Dermis microvascular lymphatic vessel endothelial cell (primary cell): ENCODE measurements at places on chromosomes 16 and 17.

DNA sequence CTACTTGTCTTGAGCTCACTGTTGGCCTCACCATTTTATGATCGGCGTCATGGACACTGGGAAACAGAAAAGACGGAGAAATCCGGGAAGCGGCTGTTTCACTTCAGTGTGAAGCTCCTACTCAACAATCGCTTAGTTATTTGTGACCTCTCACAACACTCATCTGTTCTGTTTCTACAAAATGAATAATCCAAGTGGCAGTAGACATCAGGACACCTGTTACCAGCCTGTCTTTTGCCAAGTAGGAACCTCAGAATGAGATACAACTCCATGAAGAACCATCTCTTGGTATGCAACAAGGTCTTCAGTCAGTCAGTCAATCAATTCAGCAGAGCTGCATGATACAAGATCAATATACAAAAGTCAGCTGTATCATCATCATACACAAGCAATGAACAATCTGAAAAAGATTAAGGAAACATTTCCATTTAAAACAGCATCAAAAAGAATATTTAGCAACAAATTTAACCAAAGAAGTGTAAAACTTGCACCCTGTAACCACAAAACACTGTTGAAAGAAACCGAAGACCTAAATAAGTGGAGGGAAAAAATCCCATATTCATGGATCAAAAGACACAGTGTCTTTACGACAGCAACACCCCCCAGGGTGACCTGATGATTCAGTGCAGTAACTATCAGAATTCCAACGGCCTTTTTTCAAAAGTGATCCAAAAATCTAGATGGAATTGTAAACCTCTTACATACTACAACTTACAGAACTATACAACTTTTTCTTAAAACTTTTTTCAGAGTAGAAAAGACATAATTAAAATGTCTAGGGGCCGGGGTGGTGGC, 63.4 kb downstream of the ANKRD11 start:
- DNase-seq = no peak

GRCh38 chr17:80855948-80856862, 135.4 kb upstream of the CHMP6 start:
- peak; percentile 98 for DNase-seq

DNA sequence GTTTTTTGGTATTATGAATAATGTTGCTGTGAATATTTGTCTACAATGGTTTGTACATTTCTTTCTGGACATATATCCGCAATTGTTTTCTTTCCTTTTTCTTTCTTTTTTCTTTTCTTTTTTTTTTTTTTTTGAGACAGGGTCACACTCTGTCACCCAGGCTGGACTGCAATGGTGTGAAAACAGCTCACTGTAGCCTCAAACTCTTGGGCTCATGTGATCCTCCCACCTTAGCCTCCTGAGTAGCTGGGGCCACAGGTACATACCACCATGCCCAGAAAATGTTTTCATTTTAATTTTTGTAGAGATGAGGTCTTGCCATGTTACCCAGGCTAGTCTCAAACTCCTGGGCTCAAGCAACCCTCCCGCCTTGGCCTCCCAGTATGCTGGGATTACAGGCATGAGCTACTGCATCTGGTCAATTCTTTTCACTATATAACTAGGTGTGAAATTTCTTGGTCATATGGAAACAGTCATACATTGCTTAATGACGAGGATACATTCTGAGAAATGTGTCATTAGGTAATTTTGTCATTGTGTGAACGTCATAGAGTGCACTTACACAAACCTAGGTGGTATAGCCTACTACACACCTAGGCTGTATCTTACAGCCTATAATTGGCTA, 15.2 kb downstream of the IL21R start:
- DNase-seq = no peak

DNA sequence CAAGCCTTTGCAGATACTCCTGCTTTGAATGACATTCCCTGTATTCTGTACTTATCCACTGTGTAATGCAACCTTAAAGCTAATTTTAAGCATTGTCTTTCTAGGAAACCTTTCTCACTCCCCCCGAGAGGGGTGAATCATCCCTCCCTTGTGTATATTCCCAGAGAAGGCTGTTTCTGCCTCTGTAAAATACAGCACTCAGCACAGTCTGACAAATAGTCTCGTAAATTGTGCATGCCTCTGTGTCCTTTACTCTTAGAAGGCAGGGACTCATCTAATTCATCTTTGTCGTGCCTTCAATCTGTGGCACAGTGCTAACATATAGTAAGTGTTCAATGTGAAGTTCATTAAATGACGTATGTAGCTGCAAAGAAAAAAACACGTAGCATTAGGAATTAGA, 200.7 kb downstream of the CA10 start:
- DNase-seq = no peak

DNA sequence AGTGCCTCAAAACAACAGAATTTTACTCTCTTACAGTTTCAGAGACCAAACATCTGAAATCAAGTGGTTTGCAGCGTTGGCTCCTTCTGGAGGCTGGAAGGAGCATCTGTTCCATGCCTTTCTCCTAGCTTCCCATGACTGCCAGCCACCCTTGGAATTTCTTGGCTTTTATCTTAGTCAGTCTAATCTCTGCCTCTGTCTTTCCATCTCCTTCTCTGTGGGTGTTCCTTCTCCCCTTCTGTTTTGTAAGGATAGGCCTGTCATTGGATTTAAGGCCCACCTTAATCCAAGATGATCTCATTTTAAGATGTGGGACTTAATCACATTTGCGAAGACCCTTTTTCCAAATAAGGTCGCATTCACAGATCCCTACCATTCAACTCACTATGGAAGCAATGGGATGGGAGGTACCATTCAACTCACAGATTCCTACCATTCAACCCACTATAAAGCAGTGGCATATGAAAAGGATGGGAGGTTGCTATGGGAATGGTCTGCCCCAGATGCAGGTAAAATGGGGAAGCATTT, 321.8 kb downstream of the WWOX start:
- no peak for DNase-seq

GRCh38 chr16:77564791-77565390, 130.1 kb upstream of the ADAMTS18 start:
- peak; percentile 67 for DNase-seq

DNA sequence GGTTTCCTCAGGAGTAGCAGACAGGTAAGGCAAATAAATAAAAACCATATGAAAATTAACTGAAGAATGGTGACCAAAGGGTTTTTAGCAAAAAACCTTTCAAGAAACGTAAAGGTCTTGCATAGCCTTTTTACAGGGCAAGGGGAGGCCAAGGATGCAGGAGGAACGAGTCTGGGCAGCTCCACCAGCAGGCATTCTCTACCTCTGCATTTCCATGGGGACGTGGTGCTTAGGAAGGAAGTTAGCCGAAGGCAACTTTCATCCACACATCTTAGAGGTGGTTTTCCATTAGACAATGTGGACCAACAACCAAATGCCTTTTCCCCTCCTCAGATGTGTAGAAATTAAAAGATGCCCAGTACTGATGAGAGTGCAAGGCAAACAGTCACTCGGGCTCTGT, 20.7 kb downstream of the TOM1L2 start:
- no peak for DNase-seq

GRCh38 chr16:3825103-3825502, 55.4 kb downstream of the CREBBP start:
- peak; percentile 20 for DNase-seq

DNA sequence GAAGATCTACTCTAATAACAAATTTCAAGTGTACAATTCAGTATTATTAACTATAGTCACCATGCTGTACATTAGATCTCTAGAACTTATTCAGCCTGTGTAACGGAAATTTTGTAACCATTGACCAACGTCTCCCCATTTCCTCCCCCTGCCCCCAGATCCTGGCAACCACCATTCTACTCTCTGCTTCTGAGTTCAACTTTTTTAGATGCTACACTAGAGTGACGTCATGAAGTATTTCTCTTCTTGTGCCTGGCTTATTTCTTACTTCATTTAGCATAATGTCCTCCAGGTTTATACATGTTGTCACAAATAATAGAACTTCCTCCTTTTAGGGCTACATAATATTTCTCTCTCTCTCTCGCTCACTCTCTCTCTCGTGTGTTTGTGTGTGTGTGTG, 157.5 kb downstream of the ANKFN1 start:
- DNase-seq = no peak

GRCh38 chr16:6481894-6482293, 850.8 kb upstream of the RBFOX1 start:
- no peak for DNase-seq

DNA sequence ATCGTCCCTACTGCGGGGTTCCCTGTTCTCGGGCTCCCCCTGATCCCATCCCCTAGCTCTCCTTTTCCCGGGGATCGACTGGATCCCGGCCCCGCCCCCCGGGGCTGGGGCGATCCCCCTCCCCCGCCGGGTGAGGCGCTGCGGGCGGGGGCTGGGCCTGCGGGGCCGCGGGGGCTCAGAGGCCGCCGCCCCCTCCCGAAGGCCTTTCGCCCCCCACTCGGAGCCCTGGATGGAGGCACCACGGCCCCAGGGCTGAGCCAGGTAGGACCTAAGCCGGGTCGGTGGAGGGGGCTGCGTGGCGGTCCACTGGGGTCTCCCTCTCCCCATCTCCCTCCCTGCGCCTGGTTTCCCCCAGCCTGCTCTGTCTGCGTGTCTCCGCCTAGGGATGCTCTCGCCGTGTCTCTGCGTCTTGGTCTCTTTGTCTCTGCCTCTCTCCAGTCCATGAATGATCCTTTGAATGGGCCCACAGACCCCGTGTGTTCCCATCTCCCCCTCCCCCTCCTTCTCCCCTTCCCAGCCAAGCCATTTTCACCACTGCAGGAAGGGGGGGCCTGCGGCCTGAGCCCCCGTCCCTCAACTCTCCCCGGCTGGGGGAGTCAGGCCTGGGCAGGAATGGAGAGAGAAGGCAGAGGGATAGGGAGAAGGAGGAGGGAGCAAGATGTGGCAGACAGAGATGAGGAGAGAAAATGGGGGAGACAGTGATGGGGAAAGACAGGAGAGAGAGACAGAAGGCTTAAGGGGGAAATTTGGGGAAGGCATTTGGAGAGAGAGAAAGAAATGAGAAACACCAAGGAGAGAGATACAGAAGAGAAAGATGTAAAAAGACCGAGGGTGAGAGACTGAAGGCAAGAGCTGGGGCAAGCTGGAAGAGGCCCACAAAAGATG, 1.7 kb upstream of the TMEM256 start:
- DNase-seq = no peak

GRCh38 chr17:55434721-55435120, 13.1 kb upstream of the MMD start:
- no peak for DNase-seq

DNA sequence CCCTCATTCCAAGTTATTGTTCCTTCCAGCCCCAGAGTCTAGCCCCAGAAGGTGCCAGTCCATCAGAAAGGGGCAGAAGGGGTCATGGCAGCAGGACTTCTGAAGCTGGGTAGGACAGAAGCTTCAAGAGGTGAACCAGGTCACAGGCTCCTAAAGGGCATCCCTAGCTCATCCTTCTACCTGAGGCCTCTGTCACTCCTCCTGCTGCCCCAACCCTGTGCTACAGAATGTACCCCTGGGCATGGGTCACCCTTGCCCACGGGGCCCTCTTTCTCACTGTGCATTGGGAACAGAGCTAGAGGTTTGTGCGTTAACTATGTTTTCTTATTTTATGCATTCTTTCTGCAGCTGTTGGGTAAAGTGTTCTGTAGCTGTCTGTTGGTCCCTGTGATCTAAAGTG, 46.5 kb downstream of the DNAH17 start:
- DNase-seq = no peak

- no peak for DNase-seq
These were observed 1.4 kb downstream of the CBFB start for GRCh38 chr16:67030221-67030962.

GRCh38 chr17:39863918-39864746, at the start of gene IKZF3:
IKZF3 (minus strand) TSS chr17:39864312; CDS start chr17:39864126, 186 bp downstream.
- DNase-seq = peak; percentile 54

- DNase-seq = no peak
These were observed at the start of gene LHX1 for GRCh38 chr17:36937001-36937958. LHX1 (plus strand) TSS chr17:36937475; CDS start chr17:36938198, 723 bp downstream.

DNA sequence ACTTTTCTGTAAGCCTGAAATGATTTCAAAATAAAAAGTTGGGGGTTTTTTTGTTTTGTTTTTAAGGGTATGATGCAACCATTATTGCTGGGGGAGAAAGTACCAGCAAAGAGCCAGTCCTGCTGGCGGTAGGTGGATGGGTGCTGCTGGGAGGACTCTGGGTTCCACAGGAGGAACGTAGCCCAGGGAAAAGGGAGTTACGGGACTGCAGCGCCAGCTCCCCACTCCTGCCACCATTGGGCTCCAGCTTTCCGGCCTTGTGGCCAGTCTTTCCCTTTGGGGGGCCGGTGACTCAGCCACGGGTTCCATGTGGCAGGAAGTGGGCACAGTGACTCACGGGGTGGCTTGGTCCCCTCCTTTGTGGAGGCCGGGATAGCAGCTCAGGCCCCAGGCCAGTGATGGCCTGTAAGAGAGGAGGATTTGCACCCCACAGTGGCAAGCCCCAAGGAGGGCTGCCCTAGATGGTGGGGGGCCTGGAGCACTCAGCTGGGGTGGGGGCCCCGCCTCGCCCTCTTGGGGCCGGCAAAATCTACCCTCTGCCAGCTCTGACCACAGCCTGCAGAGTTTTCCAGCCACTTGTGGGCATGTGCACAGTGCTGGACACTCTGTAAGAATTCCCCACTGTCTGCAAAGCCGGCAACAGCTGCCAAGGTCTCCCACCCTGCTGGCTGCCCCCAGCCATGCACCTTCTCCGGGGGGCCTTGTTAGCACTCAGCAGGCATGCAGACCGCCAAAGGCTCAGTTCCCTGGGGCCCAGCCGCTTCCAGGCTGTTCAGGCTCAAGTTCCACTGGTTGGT, 30.4 kb downstream of the SOCS3 start:
- no peak for DNase-seq

DNA sequence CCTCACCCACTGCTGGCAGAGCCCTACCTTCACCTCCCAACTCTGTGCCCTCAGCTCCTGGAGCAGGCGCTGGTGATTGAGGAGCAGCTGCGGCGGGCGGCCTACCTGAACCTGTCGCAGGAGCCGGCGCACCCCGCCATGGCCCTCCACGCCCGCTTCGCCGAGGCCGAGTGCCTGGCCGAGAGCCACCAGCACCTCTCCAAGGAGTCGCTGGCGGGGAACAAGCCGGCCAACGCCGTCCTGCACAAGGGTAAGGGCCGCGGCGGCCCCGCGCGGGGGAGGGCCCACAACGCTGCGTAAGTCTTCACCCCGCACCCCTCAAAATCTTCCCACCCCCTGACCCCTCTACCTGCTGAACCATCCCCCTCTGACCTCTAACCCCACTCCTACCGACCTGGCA, 7.0 kb downstream of the RNF227 start:
- DNase-seq = no peak

- peak; percentile 73 for DNase-seq
These were observed 14.4 kb upstream of the ALDH3A1 start for GRCh38 chr17:19762515-19762961.

GRCh38 chr16:47892999-47893398, 262.8 kb downstream of the ABCC12 start:
- DNase-seq = no peak

DNA sequence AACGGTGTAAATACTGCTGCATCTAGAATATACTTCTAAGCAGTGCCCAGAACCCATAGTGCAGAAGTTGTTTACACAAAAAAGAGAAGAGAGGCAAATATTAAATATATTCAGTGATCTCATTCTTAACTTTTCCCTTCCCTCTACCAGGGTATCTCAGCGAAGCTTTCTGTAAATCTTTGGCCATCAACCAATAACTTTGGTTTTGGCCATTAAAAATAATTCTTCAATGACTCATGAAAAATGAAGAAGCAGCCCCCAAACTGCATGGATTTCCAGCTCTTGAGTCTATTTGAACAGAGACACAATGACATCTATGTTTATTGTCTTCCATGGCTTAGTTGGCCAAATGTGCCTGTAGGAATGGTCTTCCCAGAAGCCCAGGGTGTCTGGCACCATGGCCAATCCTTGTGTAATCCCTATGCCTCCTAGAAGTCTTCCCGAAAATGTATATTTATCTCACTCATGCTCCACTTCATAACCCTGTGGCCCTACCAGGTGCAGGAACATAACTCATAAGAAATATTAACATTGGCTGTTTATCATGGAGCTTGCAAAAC, 646.6 kb downstream of the TOX3 start:
- no peak for DNase-seq
